Omental fat pad (tissue), 4 donors: ENCODE measurements at places on chromosomes 13 and 19.

DNA sequence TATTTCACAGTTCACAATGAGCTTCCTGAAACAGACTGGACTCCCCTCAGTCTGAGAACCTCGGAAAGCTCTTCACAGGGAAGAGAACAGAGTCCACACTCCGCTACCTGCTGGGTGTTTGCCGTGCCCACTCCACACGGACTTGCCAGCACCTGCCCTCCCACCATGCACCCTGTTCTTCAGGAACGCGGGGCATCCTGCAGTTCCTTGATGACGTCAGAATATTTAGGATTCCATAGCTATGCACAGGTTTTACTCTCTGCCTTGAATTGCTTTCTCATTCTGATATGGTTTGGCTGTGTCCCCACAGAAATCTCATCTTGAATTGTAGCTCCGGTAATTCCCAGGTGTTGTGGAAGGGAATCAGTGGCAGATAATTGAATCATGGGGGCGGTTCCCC lies 74.4 kb upstream of the FARP1 start:
- no peak for DNase-seq

GRCh38 chr19:55385724-55386492 lies at the start of gene RPL28:
Gene RPL28 (plus strand): TSS chr19:55385932. CDS start chr19:55386358, 426 bp downstream.
- peak; percentile 94 for DNase-seq

DNA sequence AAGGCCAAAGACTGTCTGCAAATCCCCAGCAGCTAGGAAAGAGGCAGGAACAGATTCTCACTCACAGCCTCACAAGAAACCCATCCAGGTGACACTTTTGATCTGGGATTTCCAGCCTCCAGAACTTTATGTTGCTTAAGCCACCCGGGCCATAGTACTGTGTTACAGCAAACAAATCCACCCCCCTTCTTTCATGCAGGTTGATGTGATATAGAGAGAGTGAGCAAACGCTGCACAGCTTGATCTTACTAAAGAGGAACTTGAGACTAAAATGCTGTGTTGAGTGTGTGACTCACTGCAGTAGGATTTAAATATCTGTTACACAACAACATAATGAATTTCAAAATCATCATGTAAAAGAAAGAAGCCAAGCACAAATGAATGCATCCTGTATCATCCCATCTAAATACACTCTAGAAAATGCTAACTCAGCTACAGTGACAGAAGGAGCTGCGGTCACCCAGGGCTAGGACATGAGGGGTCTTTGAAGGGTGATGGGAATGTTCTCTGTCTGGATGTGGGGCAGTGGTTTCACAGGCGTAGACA lies 32.2 kb downstream of the RCBTB2 start:
- no peak for DNase-seq

GRCh38 chr13:66860878-66861417 lies 369.2 kb downstream of the PCDH9 start:
- no peak for DNase-seq

GRCh38 chr13:98173431-98174152 lies 3.5 kb downstream of the RNF113B start:
- DNase-seq = no peak

DNA sequence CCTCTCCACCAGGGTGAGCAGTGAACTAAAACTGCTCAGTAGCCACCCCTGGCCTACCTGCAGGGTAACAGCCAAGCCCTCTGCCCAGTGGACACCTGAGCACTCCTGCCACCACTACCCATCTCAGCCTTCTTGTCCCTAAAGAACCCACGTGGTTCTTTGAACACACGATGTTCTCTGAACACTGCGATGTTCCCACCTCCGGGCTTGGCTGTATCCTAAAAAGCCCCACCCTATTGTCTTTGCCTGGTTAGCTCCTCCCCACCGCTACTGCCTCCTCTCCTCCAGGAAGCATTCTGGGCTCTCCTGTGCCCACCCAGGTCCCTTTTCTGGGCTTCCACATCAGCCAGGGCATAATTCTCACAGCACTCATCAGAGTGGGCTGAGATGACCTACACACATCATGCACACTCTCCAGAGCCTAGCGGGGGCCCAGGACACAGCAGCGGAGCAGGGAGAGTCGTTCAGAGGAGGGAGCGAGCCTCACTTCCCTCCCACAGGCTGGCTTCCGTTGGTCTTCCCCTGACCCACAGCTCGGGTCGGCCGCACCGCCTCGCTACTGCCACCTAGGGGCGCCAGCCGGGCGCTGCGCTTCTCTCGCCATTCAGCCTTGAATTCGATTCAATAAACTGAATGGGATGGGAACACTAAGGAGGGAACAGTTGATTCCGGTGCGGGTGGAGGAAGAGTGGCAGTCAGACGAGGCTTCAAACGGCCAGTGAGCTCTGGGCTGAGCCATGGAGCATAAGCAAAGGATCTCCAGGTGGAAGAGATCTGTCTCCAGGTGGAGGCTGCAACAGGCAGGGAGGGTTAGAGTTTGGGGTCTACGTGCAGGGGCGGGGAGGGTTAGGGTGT lies 3.2 kb downstream of the ELAVL1 start:
- DNase-seq = peak; percentile 60

DNA sequence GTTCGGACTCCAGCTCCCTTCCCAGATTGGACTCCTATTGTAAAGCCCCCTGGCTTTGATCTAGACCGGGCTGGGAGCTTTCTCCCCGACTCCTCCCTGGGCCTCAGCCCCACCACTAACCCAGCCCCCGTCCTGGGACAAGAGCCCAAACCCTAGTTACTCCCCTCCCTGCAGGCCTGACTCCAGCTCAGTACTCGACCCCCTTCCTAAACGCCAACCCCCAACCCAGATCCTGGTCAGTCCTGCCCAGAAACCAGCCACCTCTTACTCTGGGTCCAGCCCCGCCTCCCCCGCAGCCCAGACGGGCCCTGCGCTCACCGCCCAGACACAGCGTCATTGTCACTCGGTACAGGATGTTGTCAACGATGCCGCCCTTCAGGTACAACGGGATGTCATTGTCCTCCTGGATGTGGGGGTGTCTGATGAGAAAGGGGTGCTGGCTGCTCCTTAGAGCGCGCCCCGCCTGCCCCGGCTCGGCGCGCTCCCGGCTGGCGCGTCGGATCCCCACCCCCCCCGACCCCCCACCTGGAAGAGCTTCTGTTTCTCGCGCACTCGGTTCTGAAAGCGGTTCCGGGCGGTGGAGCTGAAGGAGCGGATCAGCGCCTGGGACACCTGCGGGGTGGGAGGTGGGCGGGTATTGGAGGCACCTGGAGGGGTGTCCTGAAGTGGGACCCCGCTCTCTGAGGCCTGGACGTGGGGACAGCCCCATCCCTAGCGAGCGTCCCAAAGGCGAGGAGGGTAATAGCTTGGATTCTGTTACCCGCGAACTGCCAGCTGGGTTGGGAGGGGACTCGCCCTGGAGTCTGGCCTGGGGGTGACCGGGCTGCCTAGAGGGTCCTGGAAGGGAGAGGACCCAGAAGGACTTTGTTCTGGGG lies 866 bp downstream of the COX7A1 start:
- no peak for DNase-seq

- no peak for DNase-seq
These were observed 91.0 kb downstream of the DACH1 start for GRCh38 chr13:71775966-71776365.

GRCh38 chr13:42474954-42475353 lies 99.0 kb upstream of the TNFSF11 start:
- DNase-seq = no peak

GRCh38 chr19:17235300-17235970 lies 9.4 kb downstream of the OCEL1 start:
- no peak for DNase-seq

DNA sequence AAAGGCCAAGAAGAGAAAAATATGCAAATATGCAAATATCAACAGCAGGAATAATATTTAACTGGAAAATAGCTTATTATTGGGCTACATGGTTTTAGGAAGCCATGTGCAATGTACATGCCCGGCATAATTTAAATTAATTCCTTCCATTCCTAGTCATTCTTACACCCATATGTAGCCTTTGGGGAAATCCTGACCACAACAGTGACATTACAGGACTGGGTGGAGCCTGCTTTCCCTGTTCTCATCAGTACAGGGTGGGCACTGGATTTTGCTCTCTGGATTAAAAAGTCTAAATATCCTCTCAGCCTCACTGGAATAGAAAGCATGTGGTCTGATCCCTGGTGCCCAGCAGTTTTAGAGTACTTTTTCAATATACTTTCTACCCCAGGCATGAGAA lies 198.2 kb downstream of the DNAJC15 start:
- DNase-seq = no peak

GRCh38 chr19:13122275-13122878 lies 4.3 kb downstream of the NACC1 start:
- DNase-seq = no peak

DNA sequence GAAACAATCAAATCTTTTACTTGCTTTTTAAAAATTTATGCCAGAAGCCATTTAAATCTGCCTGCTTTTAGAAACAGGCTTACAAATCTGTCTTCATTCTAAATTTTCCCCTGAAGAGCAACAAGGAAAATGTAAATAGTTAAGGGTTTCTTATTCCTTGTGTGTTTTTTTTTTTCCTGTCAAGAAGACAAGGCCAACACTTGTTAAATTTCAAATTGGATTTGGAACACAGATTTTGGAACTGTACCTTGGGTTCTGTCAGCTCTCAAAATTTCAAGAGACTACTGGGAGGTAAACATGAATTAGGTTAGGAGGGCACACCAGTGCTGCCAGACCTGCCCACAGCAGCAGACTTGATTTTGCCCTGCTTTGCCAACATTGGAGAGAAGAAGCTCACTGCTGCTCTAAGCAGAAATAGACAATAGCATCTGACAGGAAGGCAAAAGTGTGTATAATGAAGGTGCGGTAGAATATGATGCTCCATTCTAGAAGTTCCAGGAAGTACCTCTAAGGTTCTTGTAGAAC lies 121.7 kb downstream of the NHLRC3 start:
- DNase-seq = no peak

DNA sequence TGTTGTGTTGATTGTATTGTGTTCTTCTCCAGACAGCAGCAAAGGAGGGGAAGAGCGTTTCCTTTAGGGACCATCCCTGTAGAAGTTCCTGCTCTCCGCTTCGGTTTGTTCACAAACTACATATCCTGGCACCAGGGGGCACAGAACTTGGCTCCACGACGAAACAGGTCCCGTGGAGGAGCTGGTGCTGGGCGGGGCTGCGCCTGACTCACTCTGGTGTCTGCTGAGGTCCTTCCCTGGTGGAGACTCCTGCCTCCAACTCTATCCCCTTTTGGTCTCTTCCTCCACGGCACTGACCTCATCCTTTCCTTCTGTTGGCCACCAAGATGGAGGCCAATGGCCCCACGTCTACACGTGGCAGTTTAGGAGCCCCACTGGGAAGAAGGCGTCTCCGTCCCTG lies 14.7 kb downstream of the TMPRSS9 start:
- DNase-seq = no peak

GRCh38 chr19:14404312-14404711 lies 14.8 kb downstream of the DDX39A start:
- DNase-seq = no peak

GRCh38 chr19:40519352-40520322 lies 52.8 kb downstream of the SPTBN4 start:
- no peak for DNase-seq

DNA sequence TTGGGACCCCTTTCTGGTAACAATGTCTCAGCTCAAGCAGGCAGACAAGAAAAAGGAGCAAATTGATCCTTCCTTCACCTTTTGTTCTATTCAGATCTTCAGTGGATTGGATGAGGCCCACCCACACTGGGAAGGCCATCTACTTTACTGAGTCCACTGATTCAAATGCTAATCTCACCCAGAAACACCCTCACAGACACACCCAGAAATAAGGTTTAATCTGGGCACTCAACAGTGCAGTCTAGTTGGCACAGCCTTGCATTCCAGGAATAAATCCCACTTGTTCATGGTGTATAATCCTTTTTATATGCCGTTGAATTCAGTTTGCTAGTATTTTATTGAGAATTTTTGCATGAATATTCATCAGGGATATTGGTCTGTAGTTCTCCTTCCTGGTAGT lies 148.4 kb downstream of the COG6 start:
- no peak for DNase-seq

GRCh38 chr19:47545061-47545948 lies 27.6 kb downstream of the ZNF541 start:
- DNase-seq = no peak

DNA sequence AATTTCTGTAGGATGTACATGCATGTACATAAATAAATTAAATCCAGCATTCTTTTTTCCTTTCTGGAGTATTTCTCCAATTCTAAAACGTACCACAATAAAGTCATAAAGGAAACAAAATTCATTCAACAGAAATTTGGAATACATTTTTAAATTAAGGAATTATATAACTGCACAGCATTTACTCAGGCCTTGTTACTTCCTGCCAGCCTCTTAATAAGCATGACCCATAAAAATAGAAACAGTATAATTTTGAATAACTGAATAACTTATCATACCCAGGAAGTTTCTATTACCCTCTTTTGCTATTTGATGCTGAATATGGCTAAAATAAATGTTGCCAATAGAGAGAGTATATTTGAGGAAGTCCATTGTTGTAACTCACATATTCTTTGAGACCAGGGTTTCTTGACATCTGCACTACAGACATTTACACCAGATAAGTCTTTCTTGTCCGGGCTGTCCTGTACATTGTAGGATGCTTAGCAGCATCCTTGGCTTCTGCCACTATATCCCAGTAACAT lies 178.2 kb downstream of the KLF12 start:
- DNase-seq = no peak

DNA sequence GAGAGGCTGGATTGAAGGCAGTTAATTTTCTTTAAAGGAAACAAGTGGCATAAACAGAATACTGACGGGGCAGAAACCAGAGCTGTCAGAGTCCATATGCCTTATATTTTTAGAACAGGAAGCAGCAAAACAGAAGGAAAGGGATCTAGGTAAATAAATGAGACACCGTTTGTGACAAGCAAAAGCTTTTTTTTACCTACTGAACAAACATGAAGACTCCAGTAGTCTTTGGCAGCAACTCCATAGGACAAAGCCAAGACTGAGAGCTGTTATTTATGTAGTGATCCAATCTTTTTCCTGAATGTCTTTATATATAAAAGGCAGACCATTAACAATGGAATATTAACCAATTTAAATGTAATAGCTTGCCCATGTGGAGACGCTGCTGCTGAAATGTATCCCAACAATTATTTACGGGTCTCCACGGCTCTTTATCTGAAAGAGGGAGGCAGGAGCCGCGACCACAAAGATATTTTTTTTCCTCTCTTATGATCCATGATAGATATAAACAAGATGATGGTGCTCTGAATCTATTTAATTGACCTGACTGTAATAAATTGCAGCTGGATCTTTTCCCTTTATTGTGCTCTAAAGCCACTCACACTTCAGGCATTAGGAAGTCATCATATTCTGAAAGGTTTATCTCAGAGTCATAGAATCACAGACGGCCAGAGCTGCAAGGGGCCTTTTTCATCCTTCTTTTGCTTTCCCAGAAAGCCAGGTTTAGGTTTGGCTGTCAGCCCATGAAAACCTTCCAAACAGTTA lies 687.8 kb downstream of the EFNB2 start:
- no peak for DNase-seq
